ENCODE measurements at places on chromosomes 5 and 9.

DNA sequence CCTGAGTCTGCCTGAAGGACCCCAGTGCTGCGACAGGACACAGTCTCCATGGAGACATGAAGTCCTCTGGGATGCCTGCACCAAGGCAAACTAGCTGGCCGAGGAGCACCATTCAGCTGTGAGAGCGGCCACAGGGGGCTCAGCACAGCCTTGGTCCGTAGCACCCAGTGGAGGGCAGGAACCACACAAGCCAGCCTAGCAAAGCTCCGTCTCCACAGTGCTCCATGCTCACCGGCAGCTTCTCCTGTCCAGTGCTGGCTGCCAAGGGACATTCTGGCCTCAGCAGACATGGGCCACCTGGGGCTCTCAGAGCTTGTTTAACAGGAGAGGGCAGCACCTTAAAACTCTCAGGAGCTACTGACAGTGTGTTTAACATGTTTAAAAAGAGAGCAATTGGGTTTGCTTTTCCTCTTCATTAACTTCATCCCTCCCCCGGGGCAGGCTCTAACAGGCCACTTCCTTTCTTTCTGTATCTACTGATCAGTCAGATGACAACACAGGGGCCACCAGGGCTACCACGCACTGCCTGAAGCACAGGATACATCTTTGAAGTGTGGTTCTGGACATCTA lies 57.0 kb downstream of the SECISBP2 start:
- DNase-seq: no peak

DNA sequence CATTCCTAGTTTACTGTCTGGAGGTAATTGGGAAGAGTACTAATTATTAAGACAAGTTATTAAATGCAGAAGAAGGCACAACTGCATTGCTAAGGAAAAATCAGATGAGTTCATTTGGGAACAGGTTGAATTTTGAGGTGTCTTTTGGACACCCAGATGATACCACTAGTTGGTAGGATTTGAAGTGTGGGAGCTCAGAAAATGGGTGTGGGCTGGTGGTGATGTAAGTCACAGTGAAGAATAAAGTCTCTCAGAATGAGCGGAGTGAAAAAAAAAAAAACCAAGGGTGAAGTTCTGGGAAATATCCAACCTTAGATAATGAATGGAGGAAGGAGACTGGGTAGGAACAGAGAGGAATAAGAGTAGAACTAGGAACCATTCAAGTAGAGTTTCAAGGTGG lies 35.6 kb upstream of the MYORG start:
- no peak for DNase-seq

- no peak for DNase-seq
These were observed 15.4 kb downstream of the LMX1B start for GRCh38 chr9:126628969-126629674.

DNA sequence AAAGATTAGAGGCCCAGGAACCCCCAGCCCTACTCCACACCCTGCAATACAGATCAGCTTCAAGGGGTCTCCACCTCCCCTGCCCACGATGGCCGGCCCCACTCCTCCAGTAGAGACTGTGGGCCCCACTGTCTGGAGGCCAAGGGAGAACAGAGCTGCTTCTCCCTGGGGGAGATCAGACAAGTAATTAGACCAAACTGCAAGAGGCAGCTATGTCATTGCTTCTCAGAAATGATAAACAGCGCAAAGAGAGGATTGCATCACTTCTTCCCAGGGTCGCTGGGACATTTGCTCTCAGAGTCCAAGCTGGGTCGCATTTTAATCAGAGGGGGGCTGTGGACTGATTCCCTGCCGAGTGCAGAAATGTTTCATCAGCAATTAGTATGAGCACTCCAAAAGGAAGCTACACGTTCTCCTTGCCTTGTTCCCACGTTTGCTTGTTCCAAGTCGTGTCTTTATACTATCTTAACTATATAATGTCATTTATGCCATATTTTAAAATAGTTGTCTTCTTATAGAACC lies 59.9 kb downstream of the ROPN1L start:
- no peak for DNase-seq

DNA sequence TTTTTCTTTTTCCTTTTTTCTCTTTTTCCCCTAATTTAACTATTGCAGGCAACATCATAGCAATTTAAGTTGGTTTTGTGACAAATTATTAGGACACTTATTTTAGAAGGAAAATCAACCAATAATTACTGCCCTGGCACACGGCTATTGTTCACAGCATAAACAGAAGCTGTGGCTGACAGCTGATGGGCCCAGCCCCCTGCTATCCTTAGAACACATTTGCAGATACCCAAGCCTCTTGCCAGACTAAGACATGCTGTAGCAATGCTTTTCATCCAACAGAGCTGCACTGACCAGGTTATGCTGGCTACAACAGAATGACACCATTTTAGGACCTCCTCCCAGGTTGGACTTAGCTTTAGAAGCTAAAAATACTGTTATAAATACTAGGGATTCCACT lies 852.7 kb upstream of the DMAC1 start:
- no peak for DNase-seq

- no peak for DNase-seq
These were observed 28.1 kb downstream of the NIPBL start for GRCh38 chr5:36904677-36905076.

DNA sequence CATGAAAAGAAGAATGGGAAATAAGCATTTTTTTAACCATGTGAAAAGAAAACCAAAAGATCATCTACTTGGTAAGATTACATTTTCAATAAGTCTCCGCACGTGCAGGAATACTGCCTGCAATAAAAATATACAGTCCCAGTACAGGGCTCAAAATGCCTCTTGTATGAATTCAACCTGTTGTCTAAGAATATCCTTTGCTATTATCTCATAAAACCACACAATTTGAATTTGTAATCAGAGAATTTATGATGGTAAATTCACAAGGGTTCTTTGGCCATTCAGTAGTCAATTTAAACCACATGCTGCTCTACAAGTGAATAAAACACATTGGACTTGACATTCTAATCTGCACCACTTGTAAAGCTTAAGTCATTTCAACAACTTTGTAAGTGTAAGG lies 46.6 kb downstream of the ST8SIA4 start:
- DNase-seq: no peak

- no peak for DNase-seq
These were observed 151.5 kb upstream of the PITX1 start for GRCh38 chr5:135185481-135186065.

GRCh38 chr9:7935681-7936080 lies 136.1 kb upstream of the DMAC1 start:
- DNase-seq: no peak

DNA sequence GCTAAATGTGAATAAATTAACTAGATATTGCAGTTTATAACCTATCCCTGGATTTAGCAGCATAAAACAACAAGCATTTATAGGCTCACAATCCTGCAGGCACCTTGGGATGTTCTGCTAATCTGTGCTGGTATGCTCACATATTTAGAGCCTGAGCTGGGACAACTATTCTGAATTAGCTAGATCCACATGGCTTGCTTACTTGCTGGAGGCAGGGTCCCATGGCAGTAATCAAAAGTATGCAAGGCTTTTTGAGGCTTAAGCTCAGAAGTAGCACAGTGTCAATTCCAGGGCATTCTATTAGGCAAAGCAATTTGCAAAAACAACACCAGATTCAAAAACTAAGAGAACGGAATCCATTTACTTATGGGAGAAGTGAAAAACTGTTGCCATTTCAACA lies 745.0 kb upstream of the ACO1 start:
- no peak for DNase-seq

GRCh38 chr5:140112685-140113179 lies 1.2 kb upstream of the PURA start:
- DNase-seq: no peak

DNA sequence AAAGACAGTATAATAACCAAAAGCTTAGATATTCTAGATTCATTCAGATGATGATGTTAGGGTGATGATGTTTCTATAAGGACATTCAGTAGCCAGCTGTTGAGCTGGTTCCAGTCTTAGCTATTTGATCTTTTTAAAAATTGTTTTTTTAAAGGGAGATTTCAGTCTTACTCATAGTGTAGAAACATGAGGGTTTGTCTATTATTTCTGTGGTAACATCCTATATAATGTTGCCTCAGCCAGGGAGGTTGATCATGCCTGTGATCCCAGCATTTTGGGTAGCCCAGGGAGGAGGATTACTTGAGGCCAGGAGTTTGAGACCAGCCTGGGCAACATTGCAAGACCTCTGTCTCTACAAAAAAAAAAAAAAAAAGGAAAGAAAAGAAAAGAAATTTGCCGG lies 167.8 kb downstream of the DOCK2 start:
- no peak for DNase-seq

- DNase-seq: peak; percentile 81
These were observed 2.0 kb upstream of the LMX1B start for GRCh38 chr9:126611592-126612325.

GRCh38 chr5:8493176-8493575 lies 624.2 kb downstream of the MTRR start:
- DNase-seq: no peak

GRCh38 chr5:165209101-165209727 lies 1703.8 kb downstream of the MAT2B start:
- DNase-seq: peak; percentile 6

DNA sequence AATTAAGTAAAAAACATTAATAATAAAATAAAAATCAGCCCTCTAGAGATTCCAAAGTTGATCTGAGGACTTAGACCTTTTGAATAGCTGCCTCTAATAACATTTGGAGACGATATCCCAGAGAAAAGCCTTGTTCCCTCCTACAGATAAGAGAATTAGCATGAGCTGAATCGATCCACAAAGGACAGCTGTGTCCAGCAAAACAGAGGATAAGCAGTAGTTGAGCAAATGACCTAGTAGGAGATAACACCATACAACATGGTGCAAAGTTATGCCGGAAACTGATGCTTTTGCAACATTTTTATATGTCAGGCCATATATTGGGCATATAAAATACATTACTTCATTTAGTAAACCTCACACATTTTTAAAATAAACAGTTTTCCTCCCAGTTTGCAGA lies 212.2 kb upstream of the PRR16 start:
- no peak for DNase-seq

GRCh38 chr5:135601466-135601865 lies 22.7 kb upstream of the CXCL14 start:
- DNase-seq: no peak

- peak; percentile 63 for DNase-seq
These were observed 179.8 kb downstream of the FGF1 start for GRCh38 chr5:142506046-142506445.

DNA sequence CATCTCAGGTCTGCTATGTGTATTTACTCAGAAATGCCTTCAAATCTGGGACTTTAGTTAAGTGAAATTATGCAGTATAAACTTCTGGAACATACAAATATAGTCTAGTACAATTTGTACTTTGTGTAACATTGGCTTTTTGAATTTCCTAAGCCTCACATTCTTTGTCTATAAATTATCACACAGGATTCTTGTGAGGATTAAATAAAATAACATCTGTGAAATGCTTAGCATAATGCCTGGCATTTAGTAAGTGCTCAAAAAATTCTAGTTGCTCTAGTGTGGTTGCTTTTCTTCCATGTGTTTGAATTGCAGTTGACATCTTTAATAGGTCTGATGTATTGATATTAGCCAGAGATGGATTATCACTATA lies 2.6 kb downstream of the HMMR start:
- no peak for DNase-seq
